ENCODE measurements at places on chromosomes 7 and 10.

- no peak for DNase-seq
Observed at GRCh38 chr7:100567751-100568175, 5.9 kb downstream of the SAP25 start.

DNA sequence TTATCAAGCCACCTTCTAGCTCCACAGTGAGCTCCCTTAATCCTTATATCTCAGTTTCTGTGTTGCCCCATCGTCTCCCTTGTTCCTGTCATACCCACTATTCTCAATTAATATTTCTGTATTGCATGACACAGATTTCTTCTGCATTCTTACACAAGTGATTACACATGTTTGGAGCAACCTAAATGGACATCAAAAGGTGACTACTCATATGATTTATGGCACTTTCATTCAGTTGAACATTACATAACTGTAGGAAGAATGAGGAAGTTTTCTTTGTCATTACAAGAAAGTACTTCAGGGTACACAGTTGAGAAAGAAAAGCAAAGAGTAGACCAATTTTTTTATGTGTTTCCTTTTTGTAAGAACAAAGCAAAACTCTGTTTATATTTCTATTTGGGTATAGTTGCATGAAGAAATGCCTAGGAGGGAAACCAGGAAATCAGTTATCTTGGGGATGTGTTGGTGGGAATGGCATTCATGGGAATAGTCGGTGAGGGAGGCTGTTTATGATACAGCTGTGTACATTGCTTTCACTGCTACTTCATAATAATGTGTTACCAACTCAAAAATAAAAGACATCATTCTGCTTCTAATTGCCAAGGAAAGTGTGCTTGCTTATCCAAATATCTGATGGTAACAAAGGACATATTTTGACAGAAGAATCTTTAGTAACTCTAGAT lies 23.6 kb upstream of the PRSS37 start:
- DNase-seq = no peak

DNA sequence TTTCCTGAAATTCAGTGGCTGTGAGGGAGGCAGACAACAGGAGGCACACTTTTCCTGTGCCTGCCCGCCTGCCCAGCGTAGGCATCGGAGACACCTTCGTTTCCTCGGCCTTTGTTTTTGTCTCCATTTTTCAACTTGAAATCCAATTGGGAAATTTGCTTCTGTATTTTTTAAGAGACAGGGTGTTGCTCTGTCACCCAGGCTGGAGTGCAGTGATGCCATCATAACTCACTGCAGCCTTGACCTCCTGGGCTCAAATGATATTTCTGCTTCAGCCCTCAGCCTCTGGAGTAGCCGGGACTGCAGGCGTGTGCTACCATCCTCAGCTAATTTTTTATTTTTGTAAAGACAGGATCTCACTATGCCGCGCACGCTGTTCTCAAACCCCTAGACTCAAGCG lies 116.8 kb downstream of the CYTH3 start:
- no peak for DNase-seq

GRCh38 chr10:31617757-31618156 lies 298.7 kb downstream of the ZEB1 start:
- DNase-seq = no peak

DNA sequence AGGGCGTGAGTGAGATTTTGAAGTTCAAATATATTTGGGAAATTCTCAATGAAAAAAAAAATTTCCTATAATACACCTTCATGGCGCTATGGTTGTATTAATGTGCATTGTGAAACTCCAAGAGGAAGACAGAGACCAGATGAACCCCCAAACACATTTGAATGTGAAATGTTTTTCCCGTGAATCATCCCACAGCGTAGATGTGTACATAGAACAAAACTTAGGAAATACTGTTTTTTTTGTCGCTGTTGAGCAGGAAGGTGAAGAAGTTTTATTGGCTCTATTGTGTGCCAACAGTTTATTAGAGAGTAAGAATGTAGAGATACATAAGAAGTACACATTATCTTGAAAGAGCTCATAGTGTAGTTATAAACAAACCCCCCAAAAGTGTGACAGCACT lies 134.0 kb downstream of the KCND2 start:
- no peak for DNase-seq

GRCh38 chr7:158782761-158783401 lies 46.4 kb downstream of the ESYT2 start:
- DNase-seq = no peak

DNA sequence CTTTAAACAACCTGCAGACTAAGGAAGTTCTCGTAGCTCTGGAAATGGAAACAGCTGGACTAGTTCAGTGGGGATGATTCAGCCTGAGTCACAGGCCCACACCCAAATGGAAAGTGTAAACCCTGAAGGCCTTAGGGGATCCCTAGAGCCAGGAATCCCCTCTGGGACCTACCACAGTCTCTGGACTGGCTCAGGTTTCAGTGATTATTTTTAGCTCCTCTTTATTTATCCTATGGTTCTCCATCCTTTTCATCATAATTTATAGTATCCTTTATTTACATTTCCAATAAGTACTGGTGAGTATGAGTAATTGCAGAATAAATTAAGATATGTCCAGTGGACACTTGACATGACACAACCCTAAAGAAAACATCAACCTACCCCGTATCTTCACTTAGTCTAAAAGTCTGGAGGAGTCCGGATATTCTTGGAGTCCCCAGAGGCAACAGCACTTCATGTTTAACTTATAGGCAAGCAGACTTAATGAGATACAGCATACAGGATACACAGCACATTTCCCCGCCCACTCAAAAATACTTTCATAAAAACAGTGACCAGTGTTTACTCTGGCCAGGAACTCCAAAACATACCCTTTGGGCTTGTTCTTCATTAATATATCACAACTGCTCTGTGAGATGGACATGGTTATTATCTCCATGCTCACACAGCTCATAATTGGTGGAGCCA lies 28.4 kb upstream of the SEMA3E start:
- DNase-seq = peak; percentile 52

DNA sequence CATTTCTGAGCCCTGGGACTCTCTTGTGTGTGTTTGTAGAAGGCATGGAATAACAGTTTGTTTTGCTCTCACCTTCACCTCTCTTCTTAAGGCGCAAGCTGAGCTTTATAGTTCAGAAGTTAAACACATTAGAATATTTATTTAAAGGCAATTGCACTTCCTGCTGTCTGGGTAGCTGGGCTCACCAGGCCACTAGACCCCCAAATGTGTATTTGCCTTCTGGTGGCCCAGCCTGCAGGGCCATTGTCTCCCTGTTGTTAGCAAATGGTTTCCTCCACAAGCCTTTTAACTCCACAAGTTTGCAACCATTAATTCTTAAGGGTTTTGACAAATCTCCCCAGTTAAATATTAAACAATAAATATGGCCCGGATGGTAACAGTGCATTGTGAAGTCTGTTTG lies 31.1 kb upstream of the NEUROD6 start:
- no peak for DNase-seq

DNA sequence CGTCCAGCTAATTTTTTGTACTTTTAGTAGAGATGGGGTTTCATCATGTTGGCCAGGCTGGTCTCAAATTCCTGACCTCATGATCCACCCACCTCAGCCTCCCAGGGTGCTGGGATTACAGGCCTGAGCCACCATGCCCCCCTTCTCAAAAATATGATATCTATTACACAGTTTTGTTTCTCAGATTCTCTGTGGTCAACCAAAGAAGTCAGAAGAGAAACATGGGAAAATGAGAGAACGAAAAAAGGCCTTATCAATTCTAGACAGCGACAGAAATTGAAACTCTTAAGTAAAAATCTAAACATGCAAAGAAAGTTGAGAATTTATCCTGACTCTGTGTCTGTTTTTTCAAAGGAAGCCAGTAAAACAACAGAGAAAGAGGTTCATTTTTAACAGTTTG lies 283.8 kb upstream of the PLXDC2 start:
- DNase-seq = no peak

GRCh38 chr10:121043124-121043849 lies 192.1 kb downstream of the WDR11 start:
- DNase-seq = no peak

- DNase-seq = no peak
Observed at GRCh38 chr7:111329367-111330234, 232.7 kb downstream of the IMMP2L start.

- DNase-seq = no peak
Observed at GRCh38 chr10:36989233-36989632, 136.2 kb upstream of the ANKRD30A start.

DNA sequence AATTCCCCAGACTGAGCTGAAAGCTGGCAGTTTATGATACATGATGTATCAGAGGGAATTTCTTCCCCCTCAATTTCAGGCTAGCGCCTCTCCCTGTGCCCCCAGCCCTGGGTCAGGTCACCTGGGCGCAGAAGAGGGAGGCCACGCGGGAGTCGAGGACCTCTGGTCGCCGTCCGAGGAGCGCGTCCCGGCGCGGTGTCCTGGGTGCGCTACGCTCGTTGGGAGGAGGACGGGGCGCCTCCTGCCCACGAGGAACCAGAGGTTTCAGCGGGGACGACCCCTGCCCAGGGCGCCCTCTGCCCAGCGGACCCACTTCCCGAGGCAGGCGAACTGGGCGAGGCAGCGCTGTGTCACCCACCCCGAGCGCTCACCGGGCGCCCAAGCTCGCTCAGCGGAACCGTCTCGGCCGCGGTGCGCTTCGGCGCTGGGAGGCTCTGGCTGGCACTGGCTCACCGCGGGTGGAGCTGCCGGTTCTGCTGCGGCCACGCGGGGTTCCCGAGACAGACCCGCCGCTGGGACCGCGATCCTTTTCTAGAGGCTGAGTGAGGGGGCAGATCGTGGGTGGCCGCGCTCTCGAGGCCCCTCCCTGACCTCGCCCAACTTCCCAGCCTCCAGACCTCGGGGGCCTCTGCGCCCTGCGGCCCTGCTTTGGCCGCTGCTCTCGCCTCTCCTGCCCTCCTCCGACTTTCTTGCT lies at the start of gene FAM237B:
FAM237B (minus strand) TSS at position 504 of the 694 bp plus-strand sequence. CDS start 1,556 bp downstream, outside the sequence.
- DNase-seq = no peak

GRCh38 chr10:115092555-115093285 lies 445 bp upstream of the ATRNL1 start:
- DNase-seq = no peak

DNA sequence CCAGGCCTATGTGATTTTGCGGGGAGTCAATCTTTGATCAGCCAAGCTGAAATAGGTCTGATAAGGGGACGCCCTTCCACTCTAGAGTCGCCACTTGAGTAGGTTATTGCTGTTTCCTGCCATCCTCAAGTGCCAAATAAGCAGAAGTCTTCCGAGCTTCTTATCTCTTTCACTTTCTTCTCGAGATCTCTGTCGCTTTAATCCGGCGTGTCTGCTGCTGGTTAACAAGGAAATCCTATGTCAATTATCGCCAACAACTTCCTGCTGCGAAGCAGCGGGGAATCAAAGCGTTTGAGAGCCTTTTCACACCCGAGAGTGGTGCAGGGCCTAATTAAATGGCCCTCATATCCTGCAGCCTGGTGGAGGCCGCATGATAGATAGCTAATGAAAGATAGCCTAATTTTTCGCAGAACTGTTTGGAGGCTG lies 215.9 kb downstream of the RAB11FIP2 start:
- no peak for DNase-seq

- DNase-seq = no peak
Observed at GRCh38 chr7:86848226-86848625, 204.5 kb downstream of the GRM3 start.

GRCh38 chr10:13233358-13233757 lies 816 bp downstream of the UCMA start:
- DNase-seq = no peak

DNA sequence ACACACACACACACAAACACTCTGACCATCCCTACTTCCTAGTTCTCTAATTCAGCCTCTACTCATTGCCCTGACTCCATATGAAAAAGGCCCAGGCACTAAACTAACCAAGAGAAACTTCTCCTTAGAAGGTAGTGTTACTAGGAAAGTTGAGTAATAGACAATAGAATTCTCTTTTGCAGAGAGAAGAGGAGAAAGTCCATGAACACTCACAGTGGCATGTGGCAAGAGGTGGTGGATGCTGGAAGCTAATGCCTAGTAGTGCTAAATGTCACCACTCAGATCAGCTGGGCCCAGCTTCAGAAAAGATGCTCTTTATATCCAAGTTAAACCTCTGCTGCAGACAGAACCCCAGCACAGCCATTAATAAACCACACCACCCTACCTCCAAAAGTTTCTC lies 58.2 kb downstream of the SORBS1 start:
- DNase-seq = no peak

- no peak for DNase-seq
Observed at GRCh38 chr10:128029731-128030369, 96.4 kb downstream of the MKI67 start.

DNA sequence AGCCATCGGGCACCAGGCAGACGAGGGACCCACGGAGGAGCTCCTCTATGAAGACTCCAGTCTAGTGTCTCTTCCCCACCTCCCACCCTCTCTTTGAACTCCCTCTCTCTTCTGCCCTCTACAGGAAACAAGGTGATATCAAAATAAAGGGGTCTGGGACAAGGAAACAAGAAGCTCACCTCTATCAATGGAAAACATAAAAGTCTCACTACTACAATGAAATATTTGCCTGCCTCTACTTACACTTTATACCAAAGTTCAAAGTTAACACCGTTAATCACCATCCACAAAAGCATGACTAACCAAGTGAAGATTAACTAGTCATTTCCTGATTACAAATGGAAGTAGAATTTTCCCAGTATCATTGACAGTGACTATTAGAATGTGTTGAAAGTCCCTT lies 82.2 kb downstream of the PARD3 start:
- no peak for DNase-seq

- DNase-seq = no peak
Observed at GRCh38 chr10:63373176-63373575, 92.6 kb downstream of the JMJD1C start.

- DNase-seq = no peak
Observed at GRCh38 chr10:7662522-7662921, 4.2 kb downstream of the ITIH5 start.

DNA sequence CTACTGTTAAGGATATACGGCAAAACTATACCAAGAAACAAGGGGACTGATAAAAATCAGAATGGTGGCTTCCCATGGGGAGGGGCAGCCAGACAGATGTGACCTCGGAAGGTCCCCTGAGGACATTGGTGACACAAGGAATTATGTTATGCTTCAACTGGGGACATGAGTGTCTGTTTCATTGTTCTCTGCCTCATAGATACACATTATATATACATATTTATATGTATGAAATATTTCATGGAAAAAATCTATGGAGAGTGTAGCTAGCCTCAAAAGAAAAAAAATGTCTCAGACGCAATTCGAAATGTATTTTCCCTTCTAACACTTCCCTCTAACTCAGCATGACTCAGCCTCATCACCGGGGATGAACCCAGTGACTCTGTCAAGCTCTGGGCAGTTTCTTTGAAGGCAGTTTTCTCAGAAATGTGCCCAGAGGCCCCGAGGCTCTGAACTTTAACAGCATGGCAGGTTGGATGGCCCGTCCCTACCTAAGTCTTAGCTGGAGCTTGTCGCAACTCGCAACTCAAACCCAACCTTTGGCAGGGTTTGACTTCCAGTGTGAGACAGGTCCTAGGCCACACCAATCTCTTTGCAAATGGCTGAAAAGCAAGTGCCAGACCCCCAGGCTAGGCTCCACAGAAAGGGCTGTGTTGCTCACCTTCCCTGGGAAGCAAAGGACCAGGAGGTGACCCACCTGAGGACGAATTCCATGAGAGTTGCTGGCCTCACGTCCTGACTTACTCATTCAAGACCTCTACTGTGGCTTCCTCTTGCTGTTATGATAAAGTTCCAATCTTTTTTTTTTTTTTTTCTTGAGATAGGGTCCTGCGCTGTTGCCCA lies 86.9 kb downstream of the CARD11 start:
- DNase-seq = no peak
